ENCODE measurements at places on chromosomes 2 and 18.

GRCh38 chr2:205778356-205778755 is 96.1 kb downstream of the NRP2 start:
- no peak for DNase-seq

DNA sequence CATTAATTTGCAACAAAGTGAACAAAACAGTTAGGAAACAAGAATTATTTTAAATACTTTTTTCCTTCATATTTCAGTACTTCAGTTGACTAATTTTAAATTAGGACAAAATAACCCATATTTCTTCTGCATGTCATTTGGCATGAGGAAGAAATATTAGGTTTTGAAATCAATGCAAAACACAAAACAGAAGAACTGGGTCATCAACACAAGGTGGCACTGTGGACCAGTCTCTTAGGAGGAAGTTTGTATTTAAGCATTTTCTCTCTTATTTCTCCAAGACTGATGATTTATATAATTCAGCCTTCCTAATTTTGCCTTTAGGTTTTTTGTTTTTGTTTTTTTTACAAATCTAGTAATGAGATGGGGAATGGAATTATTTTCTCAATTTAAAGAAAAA is 352.8 kb upstream of the KCNH7 start:
- DNase-seq = no peak

DNA sequence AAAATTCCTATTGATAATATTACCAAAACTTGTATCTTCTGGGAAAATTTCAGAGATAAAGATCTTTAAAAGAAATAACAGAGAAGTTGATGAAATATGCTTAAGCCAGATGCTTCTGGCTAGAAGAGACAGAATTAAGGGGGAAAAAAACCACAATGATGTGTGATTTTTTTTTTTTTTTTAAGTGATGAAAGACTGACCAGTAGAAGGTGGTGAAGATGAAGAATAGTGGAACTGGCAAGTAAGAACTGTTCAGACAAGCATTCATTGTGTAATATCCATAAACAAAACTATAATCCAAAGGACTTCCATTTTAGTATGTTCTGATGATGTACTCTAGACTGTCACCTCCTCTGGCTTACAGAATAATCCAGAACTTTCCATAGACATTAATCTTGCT is 89.8 kb downstream of the INO80D start:
- no peak for DNase-seq

DNA sequence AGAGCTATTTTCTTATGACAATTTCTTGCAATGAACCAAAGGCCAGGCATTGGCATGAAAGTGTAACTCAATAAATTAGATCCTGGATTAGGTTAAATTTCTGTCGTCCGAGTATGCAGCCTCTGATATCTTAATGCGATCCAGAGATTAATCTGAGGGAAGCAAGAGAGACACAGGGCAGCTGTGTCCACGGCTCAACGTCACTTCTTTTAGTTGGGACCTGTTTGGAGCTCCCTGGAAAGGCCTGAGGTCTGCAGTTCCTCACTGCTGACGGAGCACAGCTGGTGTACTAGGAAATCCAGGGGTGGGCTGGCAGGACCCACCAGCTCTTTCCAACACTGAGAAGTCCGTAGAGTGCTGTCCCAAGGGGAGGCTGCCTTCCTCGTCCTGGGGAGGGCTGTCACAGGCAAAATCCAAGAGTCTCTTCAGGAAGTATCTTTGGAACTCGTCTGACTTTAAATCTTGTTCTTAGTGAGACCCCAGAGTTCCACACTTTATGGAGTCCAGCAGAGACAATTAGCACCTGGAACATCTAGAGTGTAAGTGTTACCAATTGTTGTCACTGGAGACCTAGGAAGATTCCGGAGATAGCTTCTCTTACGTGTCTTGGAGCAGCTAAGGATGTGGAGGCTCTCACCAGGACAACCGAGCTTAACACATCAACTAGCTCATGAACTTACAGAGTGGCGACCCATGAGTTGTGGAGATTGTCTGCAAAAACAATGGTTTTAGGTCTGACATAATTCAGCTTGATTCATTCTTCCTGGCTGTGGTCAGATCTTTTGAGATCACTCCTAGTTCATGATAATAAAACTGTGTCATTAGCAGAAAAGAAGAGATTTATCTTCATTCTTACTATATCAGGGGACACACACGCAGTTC is 173.7 kb downstream of the ACKR3 start:
- DNase-seq = no peak

- no peak for DNase-seq
These were observed 61.0 kb upstream of the NFE2L2 start for GRCh38 chr2:177325554-177325953.
